ENCODE measurements at places on chromosomes 2 and 18. TPM values are rescaled to one million over a fixed set of nuclear protein-coding genes. Genes with fewer than 3 reads are reported as not detected.

DNA sequence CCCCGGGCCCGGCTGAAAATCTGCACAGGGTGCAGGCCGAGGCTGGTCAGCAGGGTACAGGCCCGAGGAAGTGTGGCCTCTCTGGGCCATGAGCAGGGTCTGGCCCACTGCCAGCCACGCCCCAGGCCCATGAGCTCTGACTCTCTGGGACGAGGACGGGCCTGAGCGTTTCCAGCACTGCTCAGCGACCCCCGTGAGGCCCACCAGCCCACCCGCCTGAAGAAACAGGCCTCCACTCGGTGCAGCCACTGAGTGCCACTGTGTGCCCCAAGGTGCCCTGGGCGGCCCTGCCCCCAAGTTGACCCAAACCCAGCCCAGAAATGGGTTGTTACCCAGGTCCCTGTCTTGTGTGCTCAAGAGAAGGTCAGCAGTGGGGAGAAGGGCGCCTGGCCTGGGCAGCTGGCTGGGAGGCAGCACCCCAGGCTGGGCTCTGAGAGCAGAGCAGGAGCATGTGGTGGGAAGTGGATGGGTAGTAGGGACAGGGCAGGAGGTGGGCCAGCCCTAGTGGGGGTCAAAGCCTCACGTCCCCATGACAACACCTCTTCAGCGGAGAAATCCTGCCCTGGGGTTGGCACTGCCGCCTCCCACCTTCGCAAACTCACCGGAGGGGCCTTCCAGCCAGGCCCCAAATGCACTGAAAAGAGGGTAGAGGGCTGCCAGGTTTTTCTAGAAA lies 2.1 kb upstream of the SNED1 start:
- DNase-seq, result no peak
- H3K36me3 ChIP-seq, result no peaks in the 10 kb centered on the region
- peak overlapping the region; percentile 45 for H3K27ac ChIP-seq

DNA sequence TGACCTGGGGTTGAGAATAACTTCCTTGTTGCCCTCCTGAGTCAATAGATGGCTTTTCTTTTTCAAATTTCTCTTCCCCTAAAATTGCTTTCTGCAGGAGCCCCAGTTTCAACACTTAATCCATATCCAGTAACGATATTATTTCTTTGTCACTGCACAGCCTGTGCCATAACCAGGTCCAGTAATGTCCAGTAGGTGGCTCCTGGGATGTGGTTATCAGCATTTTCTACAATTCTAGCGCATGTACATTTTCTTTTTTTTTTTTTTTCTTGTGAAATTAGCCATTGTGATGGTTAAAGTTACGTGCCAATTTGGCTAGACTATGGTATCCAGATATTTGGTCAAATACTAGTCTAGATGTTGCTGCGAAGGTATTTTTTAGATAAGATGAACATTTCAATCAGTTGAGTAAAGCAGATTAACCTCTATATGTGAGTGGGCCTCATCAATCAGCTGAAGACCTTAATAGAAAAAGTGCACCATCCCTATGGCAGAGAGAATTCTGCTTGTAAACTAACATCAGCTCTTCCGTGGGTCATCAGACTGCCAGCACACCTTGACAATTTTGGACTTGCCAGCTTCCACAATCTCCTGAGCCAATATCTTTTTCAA lies 72.9 kb upstream of the SCG2 start:
- H3K27me3 ChIP-seq, result no peaks in the 10 kb centered on the region
- no peak for DNase-seq
- H3K27ac ChIP-seq, result no peak overlapping the region
- H3K4me1 ChIP-seq, result no peaks in the 10 kb centered on the region
- no peaks in the 10 kb centered on the region for H3K36me3 ChIP-seq
- no peak overlapping the region for H3K4me3 ChIP-seq

- H3K4me1 ChIP-seq, result no peaks in the 10 kb centered on the region
- H3K36me3 ChIP-seq, result no peaks in the 10 kb centered on the region
- H3K4me3 ChIP-seq, result no peak overlapping the region
- no peak for DNase-seq
- no peaks in the 10 kb centered on the region for H3K27me3 ChIP-seq
These were observed 257.1 kb downstream of the RPRM start for GRCh38 chr2:153221506-153221905.

Gene DPYSL5
- 0.32 TPM for total RNA-seq

- H3K36me3 ChIP-seq, result no peaks in the 10 kb centered on the region
These were observed 127.9 kb downstream of the AGAP1 start for GRCh38 chr2:235621736-235622135.

GRCh38 chr2:64808092-64808491 lies 154.4 kb upstream of the SERTAD2 start:
- no peak for DNase-seq
- H3K27ac ChIP-seq, result no peak overlapping the region
- H3K4me3 ChIP-seq, result no peak overlapping the region
- H3K36me3 ChIP-seq, result no peaks in the 10 kb centered on the region
- no peaks in the 10 kb centered on the region for H3K4me1 ChIP-seq

Gene SEPTIN10
- 94.9 TPM for total RNA-seq

DNA sequence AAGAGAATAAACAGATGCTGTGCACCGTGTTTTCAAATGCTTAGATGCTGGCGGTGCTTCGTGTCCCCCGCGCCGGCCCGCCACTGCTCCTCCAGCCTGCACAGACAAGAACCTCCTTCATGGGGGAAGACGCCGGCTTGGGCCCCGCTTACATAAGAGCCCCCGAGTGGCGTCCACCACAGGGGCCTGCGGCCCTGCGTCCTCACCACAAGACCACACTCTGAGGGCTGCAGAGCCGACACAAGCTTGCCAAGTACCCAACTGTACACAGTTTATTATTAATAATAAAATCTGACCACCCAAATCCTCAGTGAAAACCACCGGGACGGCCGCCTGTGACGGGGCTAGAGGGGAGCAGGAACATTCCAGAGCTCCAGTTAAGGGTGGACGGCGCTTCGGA lies 232.2 kb downstream of the HDAC4 start:
- DNase-seq, result no peak
- H3K27ac ChIP-seq, result no peak overlapping the region
- H3K36me3 ChIP-seq, result no peaks in the 10 kb centered on the region
- H3K27me3 ChIP-seq, result no peaks in the 10 kb centered on the region
- H3K4me1 ChIP-seq, result peaks cover 12% of the 10 kb centered on the region

Gene CRYBA2
- total RNA-seq, result not detected

Gene RNF152
- total RNA-seq, result 29.7 TPM

Gene STPG4
- total RNA-seq, result not detected

DNA sequence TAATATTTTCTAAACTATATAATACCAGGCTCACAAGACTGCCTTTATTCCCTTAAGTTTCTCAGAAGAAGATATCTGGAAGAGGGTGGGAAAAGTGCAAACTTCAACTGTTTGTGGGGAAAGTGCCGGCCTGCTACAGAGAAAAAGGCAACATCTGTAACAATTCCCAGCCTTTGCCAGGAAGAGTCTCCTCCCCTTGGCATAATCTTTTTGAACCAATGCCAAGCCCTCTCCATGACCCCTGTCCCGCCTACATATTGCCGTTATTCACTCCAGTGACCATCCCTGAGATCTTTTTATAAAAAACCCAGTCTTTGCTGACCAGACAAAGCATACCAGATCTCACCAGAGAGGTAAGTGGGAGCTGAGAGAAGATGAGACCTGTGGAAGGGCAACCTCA lies at the start of gene REG3G:
Gene REG3G, plus strand, starts transcription at position 282 of the 400 bp plus-strand sequence. CDS start 392 bp downstream, outside the sequence.
- no peaks in the 10 kb centered on the region for H3K27me3 ChIP-seq
- no peak for DNase-seq
- H3K4me1 ChIP-seq, result no peaks in the 10 kb centered on the region

Gene CMPK2
- total RNA-seq, result 18.7 TPM

DNA sequence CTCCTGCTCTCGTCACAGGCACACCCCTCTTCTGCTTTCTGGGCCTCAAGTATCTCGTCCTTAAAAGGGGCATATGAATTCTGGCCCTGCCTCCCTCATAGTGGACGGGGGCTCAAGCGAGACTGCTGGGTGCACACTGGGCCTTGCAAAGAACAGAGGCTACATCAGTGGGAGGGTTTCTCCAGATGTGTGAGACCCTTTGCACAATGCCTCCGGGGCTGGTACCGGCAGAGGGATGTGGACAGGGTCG lies 25.0 kb downstream of the CRACDL start:
- DNase-seq, result no peak
- no peak overlapping the region for H3K27ac ChIP-seq
- H3K4me1 ChIP-seq, result peaks cover 9% of the 10 kb centered on the region
- H3K27me3 ChIP-seq, result no peaks in the 10 kb centered on the region
- H3K36me3 ChIP-seq, result no peaks in the 10 kb centered on the region
- no peak overlapping the region for H3K4me3 ChIP-seq

DNA sequence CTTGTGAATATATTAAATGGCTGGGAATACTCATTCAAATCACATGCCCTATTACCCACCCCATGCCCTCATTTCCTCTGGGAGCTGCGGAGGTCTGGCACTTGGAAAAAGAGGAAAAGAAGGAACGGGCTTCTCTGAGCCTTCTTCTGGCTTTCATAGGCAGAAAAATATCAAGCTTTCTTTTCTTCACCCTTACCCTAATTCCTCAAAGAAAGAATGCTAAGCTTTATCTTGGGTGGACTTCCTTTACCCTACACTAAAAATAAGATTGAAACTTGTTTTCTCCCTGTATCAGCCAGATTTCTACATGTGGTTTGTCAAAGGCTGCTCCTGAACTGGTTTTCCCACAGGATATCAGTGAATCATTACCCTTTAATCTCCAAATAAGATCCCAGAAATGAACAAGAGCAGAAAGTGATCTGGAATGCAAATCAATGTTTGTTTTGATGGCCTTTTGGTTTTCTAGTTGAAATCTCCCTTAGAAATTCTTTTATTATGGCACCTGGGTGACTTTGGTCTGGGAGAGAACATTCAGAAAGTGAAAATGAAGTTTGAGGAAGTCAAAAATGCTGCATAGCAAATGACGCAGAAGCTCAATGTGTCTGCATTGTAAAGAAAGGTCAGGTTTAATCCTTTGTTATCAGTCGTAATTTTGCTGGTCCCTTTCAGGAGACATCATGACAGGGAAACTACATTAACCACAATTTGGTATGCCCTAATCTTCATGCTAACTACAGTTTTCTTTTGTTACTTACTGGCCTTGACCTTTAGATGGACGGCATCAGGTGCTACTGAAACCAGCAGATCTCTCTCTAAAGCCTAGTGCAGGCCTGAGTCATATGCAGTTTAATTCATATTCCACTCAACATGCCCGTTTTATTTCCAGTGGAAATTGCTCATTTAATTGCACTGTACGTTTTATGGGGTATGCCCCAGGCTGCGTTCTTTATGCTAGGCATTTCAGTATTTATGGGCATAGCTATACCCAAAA lies 46.6 kb upstream of the HNRNPA3 start:
- peaks cover 13% of the 10 kb centered on the region for H3K4me1 ChIP-seq
- no peaks in the 10 kb centered on the region for H3K27me3 ChIP-seq
- peak; percentile 22 for DNase-seq
- peak overlapping the region; percentile 90 for H3K27ac ChIP-seq
- H3K4me3 ChIP-seq, result peak overlapping the region; percentile 41

GRCh38 chr2:70505613-70506391 lies 47.8 kb downstream of the TGFA start:
- H3K4me3 ChIP-seq, result no peak overlapping the region
- H3K27ac ChIP-seq, result no peak overlapping the region
- no peak for DNase-seq
- no peaks in the 10 kb centered on the region for H3K4me1 ChIP-seq
- H3K36me3 ChIP-seq, result no peaks in the 10 kb centered on the region

GRCh38 chr18:78595453-78595852 lies 384.2 kb upstream of the SALL3 start:
- no peak overlapping the region for H3K4me3 ChIP-seq
- no peaks in the 10 kb centered on the region for H3K4me1 ChIP-seq
- no peak overlapping the region for H3K27ac ChIP-seq
- DNase-seq, result no peak
- no peaks in the 10 kb centered on the region for H3K36me3 ChIP-seq

- DNase-seq, result no peak
- H3K4me3 ChIP-seq, result no peak overlapping the region
- H3K27ac ChIP-seq, result no peak overlapping the region
- H3K36me3 ChIP-seq, result no peaks in the 10 kb centered on the region
- H3K4me1 ChIP-seq, result peaks cover 7% of the 10 kb centered on the region
These were observed 228.7 kb upstream of the SIX2 start for GRCh38 chr2:45237850-45238542.

GRCh38 chr2:241040081-241040803 lies 41.8 kb downstream of the SNED1 start:
- H3K4me3 ChIP-seq, result no peak overlapping the region
- peaks cover 15% of the 10 kb centered on the region for H3K27me3 ChIP-seq
- H3K27ac ChIP-seq, result no peak overlapping the region
- no peaks in the 10 kb centered on the region for H3K4me1 ChIP-seq
- DNase-seq, result no peak
- no peaks in the 10 kb centered on the region for H3K36me3 ChIP-seq

Gene SRD5A2
- total RNA-seq, result not detected

Gene NYAP2
- not detected for total RNA-seq

- H3K36me3 ChIP-seq, result no peaks in the 10 kb centered on the region
- H3K27ac ChIP-seq, result no peak overlapping the region
- no peaks in the 10 kb centered on the region for H3K4me1 ChIP-seq
- DNase-seq, result no peak
- no peaks in the 10 kb centered on the region for H3K27me3 ChIP-seq
- H3K4me3 ChIP-seq, result no peak overlapping the region
These were observed 445.4 kb upstream of the DSEL start for GRCh38 chr18:67961701-67962440.

Gene TMEM182
- total RNA-seq, result 3.7 TPM

Gene IL36RN
- total RNA-seq, result not detected

Gene MAPK4
- total RNA-seq, result 8.6 TPM

DNA sequence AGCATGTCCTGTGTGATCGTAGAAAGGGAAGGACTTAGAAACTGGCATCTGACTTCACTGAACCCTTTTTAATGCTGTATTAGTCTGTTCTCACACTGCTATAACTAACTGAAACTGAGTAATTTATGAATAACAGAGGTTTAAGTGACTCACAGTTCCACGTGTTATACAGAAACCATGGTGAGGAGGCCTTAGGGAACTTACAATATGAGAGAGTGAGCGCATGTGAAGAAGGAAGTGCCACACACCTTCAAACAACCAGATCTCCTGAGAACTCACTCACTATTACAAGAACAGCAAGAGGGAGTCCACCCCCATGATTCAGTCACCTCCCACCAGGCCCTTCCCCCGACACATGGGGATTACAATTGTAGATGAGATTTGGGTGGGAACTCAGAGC lies 811.3 kb downstream of the CPS1 start:
- DNase-seq, result no peak
- H3K36me3 ChIP-seq, result no peaks in the 10 kb centered on the region
- no peak overlapping the region for H3K27ac ChIP-seq

- H3K27ac ChIP-seq, result no peak overlapping the region
- H3K27me3 ChIP-seq, result no peaks in the 10 kb centered on the region
- H3K36me3 ChIP-seq, result no peaks in the 10 kb centered on the region
- no peak overlapping the region for H3K4me3 ChIP-seq
These were observed 53.5 kb downstream of the COPS8 start for GRCh38 chr2:237139123-237139675.

Gene IL37
- not detected for total RNA-seq

DNA sequence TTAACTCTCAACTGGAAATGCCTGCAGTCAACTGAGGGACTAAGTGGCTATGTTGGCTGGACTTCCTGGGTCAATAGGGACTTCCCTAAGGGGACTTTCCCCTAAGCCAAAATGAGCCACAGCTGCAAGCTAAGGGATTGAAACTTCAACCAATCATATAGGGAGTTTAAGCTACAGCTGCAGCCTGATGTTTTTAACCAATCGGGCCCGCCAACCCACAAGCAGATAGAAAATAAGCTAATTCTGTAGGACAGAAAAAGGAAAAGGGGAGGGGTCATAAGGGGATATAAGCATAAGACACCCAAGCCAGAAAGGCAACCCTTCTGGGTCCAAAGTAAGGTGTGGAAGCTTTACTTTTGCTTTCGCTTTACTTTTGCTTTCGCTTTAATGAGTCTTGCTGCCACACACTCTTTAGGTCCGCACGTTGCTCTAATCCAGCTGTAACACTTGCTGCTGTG lies 927.5 kb downstream of the ERBB4 start:
- DNase-seq, result no peak
- H3K4me3 ChIP-seq, result no peak overlapping the region
- no peaks in the 10 kb centered on the region for H3K36me3 ChIP-seq

All from transverse colon (tissue), 4 donors.